ENCODE measurements at places on chromosomes 12 and 14. TPM values are rescaled to one million over a fixed set of nuclear protein-coding genes. Genes with fewer than 3 reads are reported as not detected.

The BICDL1 gene
- total RNA-seq: not detected

The POLR3B gene
- 18.6 TPM for total RNA-seq

The ESPL1 gene
- total RNA-seq: 19.0 TPM

The ANKRD9 gene
- 34.5 TPM for total RNA-seq

Data from placental pericyte (primary cell).